Activated CD4-positive, alpha-beta T cell treated with anti-CD3 and anti-CD28 coated beads, Interleukin-2, Interleukin-6, amounts not matched to agents 100 ng/mL and 50 ng/mL, durations not matched to agents 16 hours and 8 hours (primary cell): ENCODE measurements at places on chromosomes 5 and 9.

DNA sequence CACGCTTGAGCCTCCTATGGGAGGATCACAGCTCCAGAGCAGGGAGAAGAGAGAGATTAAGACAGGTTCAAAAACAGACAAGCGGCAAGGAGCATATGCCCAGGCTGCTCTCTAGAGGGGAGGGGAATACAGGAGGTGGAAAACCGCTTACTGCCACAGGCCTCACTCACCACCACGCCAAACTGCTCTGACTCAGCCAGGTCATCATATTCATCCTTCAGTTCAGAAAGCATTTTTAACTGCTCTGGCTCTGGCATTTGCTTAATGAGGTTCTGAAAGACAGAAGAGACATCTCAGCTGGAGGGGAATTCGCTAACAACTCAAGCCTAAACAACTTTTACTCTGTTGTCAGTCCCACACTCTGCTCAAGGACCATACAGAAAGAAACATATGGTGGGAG is 40.1 kb downstream of the PCDHGC5 start:
- no peak for DNase-seq

GRCh38 chr5:17037751-17038150 is 101.7 kb upstream of the MYO10 start:
- no peak for DNase-seq

DNA sequence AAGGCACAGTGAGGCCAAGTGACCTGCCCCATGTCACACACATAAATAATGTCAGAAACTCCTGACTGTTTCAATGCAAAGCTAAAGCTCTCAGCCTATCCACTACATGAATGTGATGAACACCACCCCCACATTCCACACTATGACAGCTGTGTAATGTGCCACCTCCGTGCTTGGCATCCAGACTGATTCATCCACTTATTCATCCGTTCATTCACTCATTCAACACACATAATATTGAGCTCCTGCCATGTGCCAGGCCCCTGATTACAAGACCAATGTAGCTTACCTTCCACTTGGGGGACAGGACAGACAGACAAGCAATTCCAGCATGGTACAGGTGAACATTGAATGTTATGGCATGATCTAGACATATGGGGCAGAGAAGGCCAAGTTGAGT is 46.2 kb upstream of the FABP6 start:
- no peak for DNase-seq

DNA sequence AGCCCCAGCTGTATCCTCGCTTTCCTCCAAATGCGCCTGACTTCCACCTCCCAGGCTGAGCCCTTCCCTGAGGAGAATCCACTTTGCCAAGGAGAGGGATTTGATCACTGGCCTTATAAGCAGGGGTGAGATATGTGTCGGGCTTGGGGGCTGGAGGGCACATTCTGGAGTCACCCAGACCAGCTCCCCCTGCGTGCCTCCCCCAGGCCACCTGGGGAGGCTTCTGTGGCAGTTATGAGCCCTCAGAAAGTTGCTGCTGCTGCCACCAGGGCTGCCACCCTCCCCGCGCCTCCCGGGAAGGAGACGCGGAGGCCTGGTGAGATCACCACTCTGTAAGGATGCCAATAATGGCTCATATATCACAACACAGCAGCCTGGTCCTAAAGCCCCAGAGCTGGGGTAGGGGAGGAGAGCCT is 211.5 kb downstream of the PAPPA start:
- DNase-seq: no peak

DNA sequence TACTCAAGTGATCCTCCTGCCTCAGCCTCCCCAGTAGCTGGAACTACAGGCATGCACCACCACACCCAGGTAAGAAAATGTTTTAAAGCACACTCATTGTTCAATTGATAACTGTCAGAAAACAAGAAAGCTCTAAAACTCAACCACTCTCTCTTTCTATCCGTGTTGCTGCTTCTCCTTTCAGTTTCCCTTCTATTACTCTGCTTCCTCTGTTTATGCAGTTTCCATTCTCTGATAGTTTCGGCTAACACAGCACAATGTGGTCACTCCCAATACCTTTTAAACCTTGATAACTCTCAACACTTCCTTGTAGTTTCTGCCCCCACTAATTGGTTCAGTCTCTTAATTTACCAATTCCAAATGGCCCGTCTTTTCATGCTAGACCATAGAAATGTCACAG is 59.2 kb upstream of the NR4A3 start:
- DNase-seq: peak; percentile 18

DNA sequence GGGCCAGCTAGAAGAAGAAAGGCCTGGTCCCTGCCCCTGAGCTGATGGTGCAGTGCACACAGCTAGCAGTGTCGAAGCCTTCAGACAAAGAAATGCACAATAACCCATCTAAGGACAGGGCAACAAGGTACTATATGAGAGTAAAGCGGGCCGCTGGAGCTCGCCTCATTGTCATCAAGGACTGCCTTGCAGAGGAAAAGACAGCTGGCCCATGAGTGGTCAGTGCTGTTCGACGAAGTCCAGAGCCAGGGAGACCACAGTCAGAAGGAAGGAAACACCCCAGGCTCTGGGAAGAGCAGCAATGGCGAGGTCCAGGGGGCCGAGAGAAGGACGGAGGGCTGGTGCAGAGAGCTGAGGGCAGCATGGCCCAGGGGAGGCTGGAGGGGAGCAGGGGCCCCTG is 17.3 kb downstream of the ATPSCKMT start:
- no peak for DNase-seq

DNA sequence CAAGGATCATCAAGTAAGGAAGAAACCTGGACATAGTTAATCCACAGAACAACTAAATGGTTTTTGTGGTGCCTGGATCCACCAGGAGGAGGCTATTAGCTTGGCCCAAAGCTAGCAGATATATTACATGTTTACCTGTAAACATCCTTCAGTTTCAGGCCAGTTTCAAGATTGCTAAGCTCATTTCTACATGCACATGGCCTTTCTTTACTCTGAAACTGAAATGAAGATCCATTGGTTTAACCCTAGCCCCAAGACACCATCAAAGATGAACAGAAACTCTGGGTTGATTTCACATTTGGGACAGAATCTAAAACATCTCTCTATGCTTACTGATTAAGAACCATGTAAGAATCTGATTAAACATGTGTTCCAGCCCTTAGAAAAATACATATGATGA is 611.8 kb downstream of the TLE1 start:
- DNase-seq: no peak

- no peak for DNase-seq
These were observed 119.8 kb downstream of the GADD45G start for GRCh38 chr9:89724659-89725058.

- no peak for DNase-seq
These were observed 137.3 kb downstream of the FSTL4 start for GRCh38 chr5:133474851-133475590.

GRCh38 chr5:36593867-36594266 is 12.5 kb upstream of the SLC1A3 start:
- DNase-seq: no peak

- no peak for DNase-seq
These were observed 43.7 kb upstream of the SLIT3 start for GRCh38 chr5:169344629-169345028.

GRCh38 chr5:112583166-112583565 is 154.5 kb upstream of the APC start:
- no peak for DNase-seq

DNA sequence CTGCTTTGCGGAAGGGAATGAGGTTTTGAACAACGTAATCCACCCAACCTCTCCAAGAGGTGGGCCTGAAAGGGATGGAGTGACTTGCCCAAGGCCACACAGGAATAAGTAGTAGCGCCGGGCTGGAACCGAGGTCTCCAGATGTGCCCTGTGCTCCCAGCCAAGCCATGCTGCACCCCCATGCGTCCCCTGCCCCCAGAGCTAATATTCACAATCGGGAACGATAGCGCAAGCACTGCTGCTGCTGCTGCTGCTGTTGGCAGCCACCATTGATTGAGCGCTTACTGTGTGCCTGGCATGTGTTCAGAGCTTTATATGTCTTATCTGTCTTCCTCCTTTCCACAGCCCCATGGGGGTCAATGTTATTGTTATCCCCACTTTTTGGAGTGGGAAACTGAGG is 43.9 kb downstream of the AMBP start:
- DNase-seq: no peak

- no peak for DNase-seq
These were observed 58.1 kb downstream of the ADRB2 start for GRCh38 chr5:148884339-148885020.

DNA sequence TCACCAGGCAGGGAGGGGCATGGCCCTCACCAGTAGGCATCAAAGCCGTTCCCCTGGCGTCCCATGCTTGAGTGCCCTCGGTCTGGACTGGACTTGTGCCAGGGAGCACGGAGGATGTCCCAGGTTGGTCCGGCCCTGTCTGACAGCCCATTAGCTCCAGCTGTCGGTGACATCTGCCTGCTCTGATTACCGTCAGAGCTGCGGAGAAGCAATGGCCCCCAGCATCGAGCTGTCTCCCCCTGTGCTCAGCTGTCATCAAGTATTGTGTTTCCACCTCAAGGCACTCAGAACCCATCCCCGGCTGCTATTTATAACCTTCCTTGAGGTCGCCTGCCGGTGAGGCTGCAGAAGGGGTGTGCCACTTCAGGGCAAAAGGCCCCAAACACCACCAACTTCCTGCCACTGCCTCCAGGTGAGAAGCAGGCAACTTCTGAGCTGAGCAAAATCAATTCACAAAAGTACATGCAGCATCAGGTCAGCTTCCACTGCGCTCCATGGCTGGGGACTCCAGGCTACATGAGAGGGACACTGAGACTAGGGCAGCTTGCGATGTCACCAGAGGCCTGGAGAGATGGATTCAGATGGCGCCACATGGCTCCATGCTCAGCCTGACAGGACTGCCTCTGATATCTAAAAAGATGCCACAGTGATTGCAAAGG is 142.7 kb downstream of the C5orf15 start:
- DNase-seq: no peak

DNA sequence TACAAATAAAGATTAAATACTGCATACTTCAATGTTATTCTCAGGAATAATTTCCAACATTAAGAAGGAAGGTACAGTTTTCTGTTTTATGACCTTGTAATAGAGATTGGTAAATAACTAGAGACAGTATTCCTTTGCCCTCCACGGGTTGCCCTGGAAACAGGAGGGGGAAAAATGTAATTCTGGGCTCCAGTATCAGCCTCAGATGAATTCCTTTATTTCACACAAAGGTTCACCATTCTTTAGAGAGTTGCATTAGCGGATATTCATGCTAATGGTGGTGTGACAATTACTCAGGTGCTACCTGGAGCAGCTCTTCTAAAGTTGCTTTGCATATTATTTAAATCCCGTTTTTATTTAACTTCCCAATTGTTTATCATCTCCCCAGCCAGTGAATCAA is 42.6 kb downstream of the CETN3 start:
- DNase-seq: no peak

DNA sequence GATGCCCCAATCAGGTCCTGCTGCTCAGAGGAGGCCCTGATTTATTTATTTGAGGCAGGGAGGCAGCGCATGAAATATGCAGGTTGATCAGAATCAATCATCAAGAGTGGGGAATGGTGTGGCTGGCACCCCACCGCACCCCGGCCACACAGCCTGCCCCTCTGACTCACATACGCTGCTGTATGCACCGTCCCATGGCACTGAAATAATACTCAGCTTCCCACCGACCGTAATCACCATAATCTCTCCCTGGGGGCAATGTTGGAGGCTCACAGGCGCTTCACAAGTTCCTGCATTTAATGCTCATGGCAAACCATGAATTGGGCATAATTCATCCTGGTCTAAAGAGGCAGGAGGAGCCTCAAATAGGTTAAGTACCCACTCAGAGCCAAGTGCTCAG is 141.2 kb upstream of the TBC1D2 start:
- DNase-seq: no peak

DNA sequence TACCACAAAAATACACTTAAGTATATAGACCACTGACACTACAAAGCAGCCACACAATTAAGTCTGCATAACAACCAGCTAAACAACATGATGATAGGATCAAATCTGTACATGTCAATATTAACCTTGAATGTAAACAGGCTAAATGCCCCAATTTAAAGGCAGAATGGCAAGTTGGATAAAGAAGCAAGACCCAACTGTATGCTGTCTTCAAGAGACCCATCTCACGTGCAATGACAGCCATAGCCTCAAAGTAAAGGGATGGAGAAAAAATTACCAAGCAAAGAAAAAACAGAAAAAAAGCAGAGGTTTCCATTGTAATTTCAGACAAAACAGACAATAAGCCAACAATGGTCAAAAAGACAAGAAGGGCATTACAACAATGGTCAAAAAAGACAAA is 77.3 kb upstream of the APC start:
- DNase-seq: no peak

DNA sequence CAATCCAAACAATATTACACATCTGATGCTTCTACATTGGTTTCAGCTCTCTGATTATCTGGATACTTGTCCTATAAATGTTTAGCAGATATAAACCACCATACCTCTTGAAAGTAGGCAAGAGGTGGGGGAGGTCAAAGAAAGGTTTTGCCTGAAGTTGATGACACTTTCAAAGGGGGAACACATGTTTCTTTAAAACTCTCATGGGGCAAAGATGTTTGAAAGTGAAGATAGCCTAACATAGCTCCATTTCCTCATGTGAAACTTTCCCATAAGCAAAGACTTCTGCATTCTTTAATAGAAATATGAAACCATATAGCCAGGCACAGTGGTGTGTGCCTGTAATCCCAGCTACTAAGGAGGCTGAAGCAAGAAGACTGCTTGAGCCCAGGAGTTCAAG is 62.1 kb downstream of the CETN3 start:
- DNase-seq: no peak

GRCh38 chr5:9456435-9457042 is 89.3 kb downstream of the SEMA5A start:
- DNase-seq: no peak

- no peak for DNase-seq
These were observed 319.5 kb upstream of the ACTBL2 start for GRCh38 chr5:57802131-57802530.

- DNase-seq: peak; percentile 25
These were observed 268.2 kb downstream of the MAST4 start for GRCh38 chr5:66864240-66864884.

DNA sequence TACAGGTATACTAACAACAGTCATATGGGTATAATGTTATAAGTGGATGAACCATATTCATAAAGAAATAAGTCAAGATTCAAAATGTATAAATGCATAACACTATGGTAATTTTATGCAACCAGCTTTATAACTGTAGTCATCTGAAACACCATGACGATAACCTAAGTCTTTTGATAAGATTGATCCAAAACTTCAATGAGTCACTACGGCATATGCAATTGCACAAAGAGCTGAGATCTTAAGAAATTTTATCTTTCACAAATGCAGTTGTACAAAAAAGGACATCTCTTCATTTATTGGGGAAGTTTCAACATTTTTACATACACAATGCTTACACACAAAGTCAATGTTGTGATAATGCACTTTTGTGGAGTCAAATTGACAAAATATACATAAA is 20.3 kb downstream of the FAM81B start:
- no peak for DNase-seq

GRCh38 chr9:134165357-134166315 is 1.3 kb upstream of the RNU6ATAC start:
- DNase-seq: peak; percentile 41

GRCh38 chr9:138007566-138007917 is 130.0 kb downstream of the CACNA1B start:
- DNase-seq: no peak
